CD4-positive, alpha-beta T cell treated with Interleukin-2 at 100 ng/mL for 4 hours (primary cell): ENCODE measurements at places on chromosomes 6 and 20.

DNA sequence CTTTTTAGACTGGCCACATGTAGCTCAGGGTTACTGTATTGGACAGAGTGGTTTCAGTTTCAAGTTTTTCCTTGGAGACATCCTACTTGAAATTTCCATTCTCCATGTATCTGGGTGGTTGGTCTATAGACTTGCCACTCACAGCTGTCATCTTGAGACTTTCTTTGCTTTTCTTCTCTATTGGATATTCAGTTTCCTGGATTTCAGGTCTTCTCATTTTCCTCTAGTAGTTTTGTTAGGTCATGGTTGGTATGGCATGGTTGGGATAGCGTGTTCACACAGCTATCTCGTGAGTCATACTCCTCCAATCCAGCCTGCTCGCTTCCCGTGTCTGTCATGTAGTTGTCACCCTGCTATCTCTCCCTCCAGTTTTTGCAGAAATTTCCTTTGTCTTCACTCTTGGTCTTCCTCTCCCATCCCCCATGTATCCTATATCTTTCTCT lies 48.3 kb downstream of the PTPN1 start:
- DNase-seq = no peak

- peak; percentile 59 for DNase-seq
Measured at GRCh38 chr6:144349690-144350527, 64.8 kb downstream of the UTRN start.

GRCh38 chr6:1850121-1850839 lies 240.6 kb downstream of the FOXC1 start:
- no peak for DNase-seq

DNA sequence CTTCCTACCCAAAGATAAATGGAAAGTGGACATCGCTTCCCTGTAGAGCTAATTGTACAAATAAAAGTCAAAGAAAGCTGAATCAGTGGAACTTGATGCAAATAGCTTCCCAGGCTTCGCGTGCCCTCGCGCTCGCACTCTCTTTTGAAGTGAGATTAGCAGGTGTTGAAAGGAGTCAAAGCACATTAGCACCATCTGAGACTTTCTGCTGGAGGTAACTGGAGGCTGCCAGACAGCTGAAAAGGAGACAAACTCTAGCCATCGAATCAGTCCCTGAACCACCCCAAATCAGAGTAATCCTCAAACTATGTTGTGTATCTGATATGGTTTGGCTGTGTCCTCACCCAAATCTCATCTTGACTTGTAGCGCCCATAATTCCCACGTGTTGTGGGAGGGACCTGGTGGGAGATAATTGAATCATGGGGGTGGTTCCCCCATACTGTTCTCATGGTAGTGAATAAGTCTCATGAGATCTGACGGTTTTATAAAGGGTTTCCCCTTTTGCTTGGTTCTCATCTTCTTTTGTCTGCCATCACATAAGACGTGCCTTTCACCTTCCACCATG lies 23.7 kb downstream of the SULF2 start:
- no peak for DNase-seq

DNA sequence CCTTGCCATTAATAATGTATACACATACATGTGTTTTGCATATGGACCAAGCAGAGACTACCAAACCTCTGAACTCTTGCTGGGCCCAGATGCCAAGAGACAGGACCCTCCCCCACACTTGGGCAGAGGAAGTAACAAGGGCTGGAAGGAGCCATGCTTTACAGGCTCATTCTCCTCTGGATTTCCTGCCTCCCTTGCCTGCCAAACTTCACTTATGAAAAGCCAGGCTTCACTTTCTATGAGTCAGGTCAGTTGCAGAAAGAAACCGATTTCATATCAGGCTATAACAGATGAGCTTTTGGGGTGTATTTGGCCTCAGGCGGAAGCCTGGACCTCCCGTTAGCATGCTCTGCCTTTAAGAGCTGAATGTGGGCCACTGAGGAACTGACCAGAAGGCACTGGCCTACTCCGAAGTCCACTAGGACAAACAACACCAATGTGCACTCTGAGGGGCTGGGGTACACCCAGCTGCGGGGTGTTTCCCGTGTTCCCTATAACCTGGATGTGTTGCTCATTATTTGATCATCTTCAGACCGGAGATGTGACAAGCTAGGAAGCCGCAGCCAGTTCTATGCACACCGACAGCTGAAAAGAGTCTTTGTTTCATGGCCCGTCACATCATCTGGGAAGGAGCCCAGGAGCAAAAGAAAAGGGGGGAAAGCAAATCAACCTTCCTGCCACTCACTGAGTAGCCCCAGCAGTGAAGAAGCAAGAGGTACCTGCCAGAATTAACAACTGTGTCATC lies 28.5 kb downstream of the HAO1 start:
- DNase-seq = no peak

DNA sequence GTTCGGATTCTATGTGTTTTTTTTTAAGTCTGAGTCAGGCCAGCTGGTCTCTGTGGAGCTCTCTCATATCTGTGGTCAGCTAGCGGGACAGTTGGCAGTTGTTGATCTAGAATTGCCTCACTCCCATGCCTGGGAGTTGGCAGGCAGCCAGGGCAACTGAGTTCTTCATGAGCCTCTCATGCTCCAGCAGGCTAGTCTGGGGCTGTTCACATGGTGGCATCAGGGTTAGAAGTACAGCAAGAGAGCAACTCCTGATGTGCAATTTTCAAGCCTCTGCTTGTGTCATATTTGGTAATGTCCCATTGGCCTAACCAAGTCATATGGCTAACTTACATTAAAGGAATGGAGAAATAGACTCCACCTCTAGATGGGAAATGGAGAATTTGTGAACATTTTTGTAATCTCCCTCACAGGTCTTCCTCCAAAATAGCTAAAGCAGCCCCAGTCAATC lies 6.7 kb upstream of the IFT52 start:
- no peak for DNase-seq

DNA sequence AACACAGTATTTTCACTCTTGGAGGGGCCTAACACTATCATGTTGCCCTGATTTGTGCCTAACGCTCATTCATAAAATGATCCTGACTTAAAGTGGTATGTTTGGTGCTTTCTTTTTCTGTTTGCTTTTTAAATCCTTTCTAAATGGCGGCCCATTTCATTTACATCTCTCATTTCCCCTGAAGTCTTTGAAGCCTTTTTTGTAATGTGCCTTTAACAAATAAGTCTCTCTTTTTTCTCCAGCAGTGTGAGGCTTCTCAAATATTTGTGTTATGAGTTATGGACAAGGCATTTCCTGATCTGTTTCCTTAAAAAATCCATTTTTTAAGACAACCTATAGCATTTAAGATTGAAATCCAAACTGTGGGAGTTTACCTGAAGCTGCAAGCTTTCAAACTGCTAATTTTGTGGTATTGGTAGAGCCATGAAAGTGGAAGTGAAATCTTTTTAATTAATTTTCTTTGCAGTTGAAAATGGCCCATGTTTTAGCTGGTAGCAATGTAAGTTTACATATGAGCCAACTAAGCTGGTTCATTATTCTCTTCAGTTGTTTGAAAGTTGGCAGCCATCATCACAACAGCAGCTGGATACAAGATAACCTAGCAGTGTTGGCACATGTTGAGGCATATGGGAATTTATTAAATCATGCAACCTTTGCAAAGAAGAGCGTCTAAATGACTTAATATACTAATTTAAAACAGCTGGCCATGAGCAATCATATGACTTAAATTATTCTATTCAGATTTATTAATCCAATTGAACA lies 469.7 kb downstream of the CDKAL1 start:
- no peak for DNase-seq

DNA sequence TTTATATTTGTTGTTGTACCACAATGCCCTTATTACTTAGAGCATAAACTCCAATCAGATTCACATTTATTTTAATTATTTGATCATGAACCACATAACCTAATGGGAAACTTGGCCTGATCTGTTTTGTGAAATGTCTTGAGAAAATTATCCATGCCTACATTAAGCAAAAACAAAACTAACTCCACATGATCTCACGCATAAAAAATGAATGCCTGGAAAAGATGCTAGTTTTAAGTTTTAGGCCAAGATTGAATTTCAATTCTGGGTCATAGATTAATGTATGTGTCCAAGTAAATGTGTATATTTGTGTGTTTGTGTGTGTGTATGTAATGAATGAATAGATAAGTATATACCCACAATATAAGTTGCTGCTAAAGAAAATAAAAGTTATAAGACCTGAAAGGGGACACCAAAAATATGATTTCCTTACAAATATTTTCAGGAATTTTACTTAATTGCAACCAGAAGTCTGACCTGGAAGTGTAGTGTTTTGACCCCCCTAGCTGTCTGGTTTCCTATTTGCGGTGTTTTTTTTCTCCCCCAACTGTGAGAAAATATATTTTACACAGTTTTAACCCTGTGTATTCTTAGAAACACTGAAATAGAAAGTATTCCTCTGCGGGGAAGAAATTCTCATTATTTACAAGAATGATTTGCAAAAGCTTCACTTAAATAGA lies 97.2 kb downstream of the JAG1 start:
- DNase-seq = no peak

GRCh38 chr20:52041966-52042365 lies 149.6 kb downstream of the ZFP64 start:
- no peak for DNase-seq

DNA sequence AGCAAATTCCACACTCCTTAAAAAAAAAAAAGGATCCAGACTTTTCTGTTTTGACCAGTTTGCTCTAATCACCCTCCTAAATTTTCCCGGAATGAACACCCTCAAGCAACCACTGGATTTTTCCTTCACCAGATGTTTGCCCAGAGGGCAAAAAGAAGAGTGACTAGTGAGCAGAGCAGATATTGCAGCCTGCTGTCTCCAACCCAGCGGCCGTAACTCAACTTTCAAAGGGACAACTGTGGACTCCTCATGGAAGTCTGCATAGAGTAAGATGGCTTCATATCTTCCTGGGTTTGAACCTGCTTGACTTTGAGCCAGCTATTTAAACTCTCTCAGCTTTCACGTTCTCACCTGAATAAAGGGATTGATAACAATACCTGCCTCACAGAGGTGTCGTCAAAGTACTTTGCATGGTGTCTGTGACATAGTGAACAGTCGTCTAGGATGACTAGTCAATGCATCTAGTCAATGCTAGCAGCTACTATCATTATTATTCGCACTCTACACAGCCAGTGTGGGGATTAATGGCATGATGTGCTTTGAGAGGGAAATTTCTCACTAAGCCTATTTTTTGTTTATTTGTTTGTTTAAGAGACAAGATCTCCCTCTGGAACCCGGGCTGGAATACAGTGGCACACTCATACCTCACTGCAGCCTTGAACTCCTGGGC lies 92.2 kb upstream of the HIVEP1 start:
- DNase-seq = no peak

DNA sequence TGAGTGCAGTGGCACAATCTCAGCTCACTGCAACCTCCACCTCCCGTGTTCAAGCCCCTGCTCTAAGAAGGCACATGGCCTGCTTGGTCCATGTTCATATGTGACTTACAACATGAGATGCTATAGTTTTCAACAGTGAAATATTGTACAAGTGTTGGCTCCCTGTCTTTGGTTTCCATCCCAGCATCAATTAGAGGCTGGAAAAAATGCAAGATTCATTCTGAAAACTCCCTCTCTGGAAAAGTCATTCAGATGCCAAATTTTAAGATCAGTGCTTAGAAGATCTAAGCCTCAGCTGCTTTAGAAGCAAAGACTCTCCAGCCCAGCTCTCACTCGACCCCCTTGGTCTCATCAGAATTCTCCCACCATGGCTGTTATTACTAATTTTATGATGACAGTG lies 398.9 kb downstream of the KIF16B start:
- DNase-seq = no peak

DNA sequence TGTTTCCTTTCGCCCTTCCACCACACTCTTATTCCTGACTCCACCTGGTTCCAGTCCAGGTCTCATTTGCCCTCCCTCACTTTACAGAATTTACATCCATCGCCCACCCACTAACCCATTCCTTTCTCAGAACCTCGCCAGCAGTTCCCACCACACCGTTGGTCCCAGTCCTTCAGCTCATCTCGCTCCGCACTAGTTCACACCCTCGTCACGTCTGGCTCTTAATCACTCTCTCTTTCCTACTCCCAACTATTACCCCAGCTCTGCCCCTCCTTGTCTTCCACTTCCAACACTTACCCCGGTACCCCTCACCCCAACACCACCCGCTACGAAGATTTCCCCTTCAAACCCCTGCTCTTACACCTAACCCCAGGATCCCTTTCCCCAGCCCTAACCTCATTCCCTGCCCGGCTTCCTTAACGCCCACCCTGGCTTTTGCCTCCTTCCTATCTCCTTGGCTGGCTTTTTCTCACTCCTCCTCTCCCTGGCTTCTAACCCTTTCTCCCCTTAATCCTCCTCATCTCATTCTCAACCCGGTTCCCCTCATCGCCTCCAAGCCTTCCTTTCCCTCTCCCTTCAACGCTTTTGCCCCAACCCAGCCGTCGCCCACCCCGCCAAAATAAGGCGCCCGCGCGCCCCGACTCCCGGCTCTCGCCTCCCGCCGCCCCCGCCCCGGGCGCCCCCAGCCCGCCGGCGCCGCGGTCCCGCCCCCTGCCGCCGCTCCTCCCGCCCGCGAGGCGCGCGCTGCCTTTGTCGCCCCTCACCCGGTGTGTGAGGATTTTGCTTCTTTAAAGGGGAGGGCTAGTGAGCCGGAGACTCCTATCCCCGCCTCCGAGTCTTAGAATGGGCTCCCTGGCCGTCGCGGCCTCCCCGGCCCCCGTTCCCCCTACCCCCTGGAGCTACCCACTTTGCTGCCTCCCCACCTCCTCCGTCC lies 542 bp downstream of the USP49 start:
- no peak for DNase-seq

- no peak for DNase-seq
Measured at GRCh38 chr6:29762781-29763214, 39.6 kb downstream of the HLA-F start.

- DNase-seq = peak; percentile 73
Measured at GRCh38 chr6:89297695-89298351, 17.3 kb downstream of the GABRR2 start.

- no peak for DNase-seq
Measured at GRCh38 chr6:145502416-145502815, 232.9 kb downstream of the EPM2A start.

DNA sequence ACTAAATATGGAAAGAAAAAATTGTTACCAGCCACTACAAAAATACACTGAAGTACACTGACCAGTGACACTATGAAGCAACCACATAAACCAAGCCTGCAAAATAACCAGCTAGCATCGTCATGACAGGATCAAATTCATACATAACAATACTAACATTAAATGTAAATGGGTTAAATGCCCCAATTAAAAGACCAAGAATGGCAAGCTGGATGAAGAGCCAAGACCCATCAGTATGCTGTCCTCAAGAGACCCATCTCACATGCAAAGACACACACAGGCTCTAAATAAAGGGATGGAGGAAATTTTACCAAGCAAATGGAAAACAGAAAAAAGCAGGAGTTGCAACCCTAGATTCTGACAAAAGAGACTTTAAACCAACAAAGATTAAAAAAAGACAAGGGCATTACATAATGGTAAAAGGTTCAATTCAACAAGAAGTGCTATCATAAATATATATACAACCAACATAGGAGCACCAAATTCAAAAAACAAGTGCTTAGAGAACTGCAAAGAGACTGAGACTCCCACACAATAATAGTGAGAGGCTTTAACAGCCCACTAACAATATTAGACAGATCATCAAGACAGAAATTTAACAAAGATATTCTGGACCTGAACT lies 104.8 kb downstream of the HACE1 start:
- DNase-seq = no peak

GRCh38 chr6:1724124-1724523 lies 114.4 kb downstream of the FOXC1 start:
- DNase-seq = no peak

- DNase-seq = no peak
Measured at GRCh38 chr20:42098418-42098817, 480.2 kb upstream of the CHD6 start.
